ENCODE measurements at places on chromosomes 12 and 14. TPM values are rescaled to one million over a fixed set of nuclear protein-coding genes. Genes with fewer than 3 reads are reported as not detected.

GPR65 gene
- under 0.01 TPM for total RNA-seq

RFX4 gene
- not detected for total RNA-seq

FRMD6 gene
- total RNA-seq, result 98.9 TPM

TMEM119 gene
- total RNA-seq, result 232 TPM

FOXN4 gene
- total RNA-seq, result not detected

CACNA2D4 gene
- total RNA-seq, result 0.24 TPM
